ENCODE measurements at places on chromosomes 5 and 9. TPM values are rescaled to one million over a fixed set of nuclear protein-coding genes. Genes with fewer than 3 reads are reported as not detected.

- no peak for DNase-seq
- peak overlapping the region; percentile 71 for H3K27ac ChIP-seq
- H3K36me3 ChIP-seq: peaks cover 11% of the 10 kb centered on the region
- H3K4me1 ChIP-seq: peaks cover 23% of the 10 kb centered on the region
Observed at GRCh38 chr5:132389585-132390286, 20.2 kb downstream of the SLC22A5 start.

- no peak overlapping the region for H3K4me3 ChIP-seq
- no peaks in the 10 kb centered on the region for H3K36me3 ChIP-seq
- H3K4me1 ChIP-seq: no peaks in the 10 kb centered on the region
- DNase-seq: no peak
Observed at GRCh38 chr9:133087429-133088145, 25.8 kb downstream of the CEL start.

- no peaks in the 10 kb centered on the region for H3K27me3 ChIP-seq
- H3K4me1 ChIP-seq: no peaks in the 10 kb centered on the region
- no peak overlapping the region for H3K4me3 ChIP-seq
- H3K27ac ChIP-seq: no peak overlapping the region
- no peak for DNase-seq
- H3K36me3 ChIP-seq: no peaks in the 10 kb centered on the region
Observed at GRCh38 chr5:93378073-93378472, 202.9 kb downstream of the NR2F1-AS1 start.

Gene LRRC19
- not detected for total RNA-seq

Gene AFF4
- 103 TPM for total RNA-seq

Gene HTR4
- total RNA-seq: 0.18 TPM

Gene AQP7
- 0.74 TPM for total RNA-seq

GRCh38 chr9:124242331-124243194, 15.2 kb upstream of the NEK6 start:
- H3K36me3 ChIP-seq: no peaks in the 10 kb centered on the region
- H3K4me1 ChIP-seq: no peaks in the 10 kb centered on the region
- peaks cover 2% of the 10 kb centered on the region for H3K27me3 ChIP-seq
- peak; percentile 78 for DNase-seq
- H3K27ac ChIP-seq: peak overlapping the region; percentile 34

DNA sequence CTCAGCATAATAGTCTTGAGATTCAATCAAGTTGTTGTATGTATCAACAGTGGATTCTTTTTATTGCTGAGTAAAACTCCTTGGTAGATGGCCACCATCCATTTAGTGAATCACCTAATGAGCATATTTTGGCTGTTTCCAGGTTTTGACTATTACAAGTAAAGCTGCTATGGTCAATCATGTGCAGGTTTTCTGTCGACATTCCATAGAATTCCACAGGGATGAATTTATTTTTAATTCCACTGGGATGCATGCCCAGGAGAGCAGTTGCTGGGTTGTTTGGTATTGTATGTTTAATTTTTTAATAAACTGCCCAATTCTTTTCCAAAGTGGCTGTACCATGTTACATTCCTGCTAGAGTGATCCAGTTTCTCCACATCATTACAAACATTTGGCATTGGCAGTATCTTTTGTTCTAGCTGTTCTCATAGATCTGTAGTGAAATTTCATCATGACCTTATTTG, 10.5 kb upstream of the S1PR3 start:
- H3K4me1 ChIP-seq: no peaks in the 10 kb centered on the region
- H3K27me3 ChIP-seq: no peaks in the 10 kb centered on the region
- H3K4me3 ChIP-seq: no peak overlapping the region
- H3K27ac ChIP-seq: no peak overlapping the region
- no peak for DNase-seq

Gene NR4A3
- 11.7 TPM for total RNA-seq

Gene GABRG2
- total RNA-seq: 0.46 TPM

Gene SARDH
- total RNA-seq: 7.3 TPM

- H3K4me1 ChIP-seq: no peaks in the 10 kb centered on the region
- no peak overlapping the region for H3K4me3 ChIP-seq
- H3K36me3 ChIP-seq: no peaks in the 10 kb centered on the region
- H3K27me3 ChIP-seq: no peaks in the 10 kb centered on the region
- no peak overlapping the region for H3K27ac ChIP-seq
Observed at GRCh38 chr9:5524090-5524489, 13.8 kb downstream of the PDCD1LG2 start.

DNA sequence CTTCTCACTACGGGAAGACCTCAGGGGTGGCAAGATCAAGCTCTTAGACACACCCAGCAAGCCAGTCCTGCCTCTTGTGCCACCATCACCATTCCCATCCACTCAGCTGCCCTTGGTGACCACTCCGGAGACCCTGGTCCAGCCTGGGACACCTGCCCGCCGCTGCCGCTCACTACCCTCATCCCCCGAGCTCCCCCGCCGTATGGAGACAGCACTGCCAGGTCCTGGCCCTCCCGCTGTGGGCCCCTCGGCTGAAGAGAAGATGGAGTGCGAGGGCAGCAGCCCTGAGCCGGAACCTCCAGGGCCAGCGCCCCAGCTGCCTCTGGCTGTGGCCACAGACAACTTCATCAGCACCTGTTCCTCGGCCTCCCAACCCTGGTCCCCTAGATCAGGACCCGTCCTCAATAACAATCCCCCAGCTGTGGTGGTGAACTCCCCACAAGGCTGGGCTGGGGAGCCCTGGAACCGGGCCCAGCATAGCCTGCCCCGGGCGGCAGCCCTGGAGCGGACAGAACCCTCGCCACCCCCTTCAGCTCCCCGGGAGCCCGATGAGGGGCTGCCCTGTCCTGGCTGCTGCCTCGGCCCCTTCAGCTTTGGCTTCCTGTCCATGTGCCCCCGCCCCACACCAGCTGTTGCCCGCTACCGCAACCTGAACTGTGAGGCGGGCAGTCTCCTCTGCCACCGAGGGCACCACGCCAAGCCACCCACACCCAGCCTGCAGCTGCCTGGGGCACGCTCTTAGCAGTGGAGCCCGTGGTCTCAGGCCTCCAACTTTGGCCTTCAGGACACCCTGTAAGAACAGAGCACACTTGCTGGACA, 4.1 kb downstream of the TESK1 start:
- no peaks in the 10 kb centered on the region for H3K27me3 ChIP-seq
- DNase-seq: no peak
- H3K4me3 ChIP-seq: no peak overlapping the region

DNA sequence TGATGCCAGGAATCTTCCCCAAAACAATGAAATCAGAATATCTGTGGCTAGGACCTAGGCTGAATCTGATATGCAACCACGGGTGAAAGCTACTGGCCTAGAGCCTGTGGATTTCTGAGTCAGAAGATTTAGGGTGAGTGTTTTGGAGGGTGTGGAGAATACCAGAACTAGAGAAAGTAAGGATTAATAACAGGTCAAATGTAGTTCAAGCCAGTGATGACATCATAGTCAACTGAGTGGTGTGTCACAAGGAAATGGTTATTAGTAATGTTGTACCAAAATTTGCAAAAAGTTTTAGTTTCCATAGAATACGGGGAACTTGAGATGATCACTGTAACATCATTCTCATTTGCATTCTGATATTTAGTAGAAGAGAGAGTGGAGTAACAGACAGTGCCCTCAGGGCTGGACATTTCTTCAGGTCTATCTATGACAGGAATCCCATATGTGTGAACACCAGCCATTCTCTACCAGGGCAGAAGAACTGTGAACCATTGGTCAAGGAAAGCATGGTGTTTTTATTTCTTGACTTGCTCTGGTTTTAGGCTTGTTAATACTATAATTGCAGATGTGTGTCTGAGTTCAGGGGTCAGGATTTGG, 3.7 kb downstream of the GALNT12 start:
- H3K4me1 ChIP-seq: peaks cover 4% of the 10 kb centered on the region
- no peak overlapping the region for H3K27ac ChIP-seq

DNA sequence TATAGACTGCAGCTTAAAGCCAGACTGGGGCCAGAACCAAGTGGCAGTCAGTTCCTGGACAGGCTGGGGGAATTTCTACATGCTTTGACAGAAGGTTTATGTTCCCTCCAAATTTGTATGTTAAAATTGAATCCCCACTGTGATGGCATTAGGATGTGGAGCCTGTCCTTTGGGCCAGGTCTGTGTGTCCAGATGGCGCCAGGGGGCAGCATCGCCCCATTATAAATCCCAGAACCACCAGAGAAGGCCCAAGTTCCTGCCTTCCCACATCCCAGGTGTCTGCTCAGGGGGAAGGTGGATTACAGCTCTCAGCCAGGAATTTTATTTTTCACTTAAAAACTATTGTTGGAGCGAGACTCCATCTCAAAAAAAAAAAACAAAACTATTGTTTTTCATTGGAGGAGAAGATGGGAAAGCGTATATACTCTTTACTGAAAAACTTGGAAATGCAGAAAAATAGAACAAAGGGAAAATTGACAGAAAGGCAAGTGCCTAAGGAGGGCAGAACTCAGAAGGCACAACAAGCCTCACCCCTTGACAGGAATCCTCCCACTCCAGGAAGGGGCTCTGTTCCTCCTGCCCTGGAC, 5.0 kb downstream of the IL3 start:
- peak; percentile 65 for DNase-seq
- H3K27ac ChIP-seq: no peak overlapping the region
- H3K4me1 ChIP-seq: no peaks in the 10 kb centered on the region
- H3K27me3 ChIP-seq: no peaks in the 10 kb centered on the region
- H3K36me3 ChIP-seq: no peaks in the 10 kb centered on the region

DNA sequence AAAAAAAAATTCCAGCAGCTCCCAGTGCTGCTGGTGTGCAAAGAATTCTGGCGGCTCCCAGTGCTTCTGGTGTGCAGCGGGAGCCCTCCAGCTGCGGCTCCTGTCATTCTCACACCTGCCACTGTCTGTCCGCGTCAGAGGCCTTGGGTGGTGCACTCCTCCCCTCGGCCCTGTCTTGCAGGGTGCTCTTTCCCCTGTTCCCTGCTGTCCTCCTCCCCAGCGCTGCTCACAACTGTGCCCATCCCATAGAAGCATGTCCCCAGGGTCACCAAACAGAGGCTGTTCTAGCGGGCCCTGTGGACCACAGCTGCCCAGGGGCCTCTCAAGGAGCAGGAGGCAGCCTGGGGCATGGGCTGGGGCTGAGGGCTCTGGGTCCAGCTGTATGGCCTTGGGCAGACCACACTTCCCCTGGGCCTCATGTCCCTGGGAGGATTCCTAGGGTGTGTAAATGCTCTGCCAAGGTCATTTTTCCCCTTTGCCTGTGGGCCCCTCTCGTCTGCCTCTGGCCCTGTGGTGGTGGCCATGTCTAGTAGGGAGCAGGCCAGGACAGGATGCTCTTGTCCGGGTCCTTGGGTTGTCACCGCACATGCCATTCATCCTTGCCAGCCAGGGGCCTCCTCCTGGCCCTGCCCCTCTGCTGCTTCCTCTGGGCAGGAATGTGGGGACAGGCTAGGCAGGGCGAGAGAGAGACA, 68.2 kb downstream of the PHF2 start:
- H3K4me3 ChIP-seq: no peak overlapping the region
- no peaks in the 10 kb centered on the region for H3K4me1 ChIP-seq
- H3K27ac ChIP-seq: no peak overlapping the region
- peaks cover 6% of the 10 kb centered on the region for H3K36me3 ChIP-seq

- H3K27me3 ChIP-seq: no peaks in the 10 kb centered on the region
- no peaks in the 10 kb centered on the region for H3K36me3 ChIP-seq
- H3K27ac ChIP-seq: peak overlapping the region; percentile 93
Observed at GRCh38 chr5:91382530-91383026, 539 bp downstream of the ARRDC3 start.

DNA sequence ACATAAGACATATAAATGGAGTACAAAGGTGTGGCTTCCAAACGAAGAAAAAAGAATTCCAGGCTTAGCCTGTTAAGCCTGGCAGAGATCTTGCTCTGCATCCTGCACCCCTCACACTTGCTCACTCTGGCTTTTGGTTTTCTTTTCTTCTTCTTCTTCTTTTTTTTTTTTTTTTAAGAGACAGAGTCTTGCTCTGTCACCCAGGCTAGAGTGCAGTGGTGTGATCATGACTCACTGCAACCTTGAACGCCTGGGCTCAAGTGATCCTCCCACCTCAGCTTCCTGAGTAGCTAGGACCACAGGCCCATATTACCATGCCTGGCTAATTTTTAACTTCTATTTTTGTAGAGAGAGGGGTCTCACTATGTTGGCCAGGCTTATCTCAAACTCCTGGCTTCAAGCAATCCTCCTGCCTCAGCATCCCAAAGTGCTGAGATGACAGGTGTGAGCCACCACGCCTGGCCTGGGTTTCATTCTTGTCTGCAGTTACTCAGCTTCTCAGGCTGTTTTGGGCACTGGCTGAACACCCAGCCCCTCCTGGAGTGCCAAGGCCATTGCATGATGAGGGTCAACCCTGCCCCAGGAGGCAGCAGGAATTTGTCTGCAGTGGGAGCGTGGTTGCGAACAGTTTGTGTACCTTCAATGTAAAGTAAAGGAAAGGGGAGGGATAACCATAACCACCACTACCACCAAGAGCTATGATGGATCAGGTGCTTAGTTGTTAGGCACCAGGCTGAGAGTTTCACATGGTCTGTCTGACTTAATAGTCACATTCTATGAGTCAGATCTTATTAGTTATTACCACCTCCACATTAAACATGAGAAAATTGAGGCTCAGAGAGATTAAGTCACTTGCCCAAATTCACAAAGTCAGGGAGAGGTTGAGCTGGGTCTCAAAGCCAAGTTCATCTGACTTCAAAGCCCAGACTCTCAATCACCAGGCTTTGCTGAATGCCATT, 219.2 kb upstream of the PANK3 start:
- H3K36me3 ChIP-seq: no peaks in the 10 kb centered on the region
- no peaks in the 10 kb centered on the region for H3K27me3 ChIP-seq
- H3K4me1 ChIP-seq: peaks cover 7% of the 10 kb centered on the region

DNA sequence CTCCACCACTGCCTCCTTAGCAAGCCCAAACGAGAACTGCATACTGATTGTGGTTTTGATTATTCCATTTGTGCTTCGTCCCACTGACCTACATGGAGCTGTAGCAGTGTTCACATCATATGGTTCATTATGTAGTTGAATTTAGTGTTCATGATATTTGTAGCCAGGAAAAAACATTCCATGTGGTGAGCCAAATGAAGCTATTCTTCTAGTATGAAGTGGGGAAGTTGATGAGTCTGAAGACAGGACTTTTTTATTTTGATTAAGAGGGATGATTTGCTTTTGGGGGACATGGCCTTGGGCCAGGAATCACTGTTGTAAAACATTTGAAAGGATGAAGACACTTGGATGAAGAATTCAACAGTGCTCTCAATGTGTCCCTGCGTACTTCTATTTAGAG, 192.9 kb upstream of the SLC27A6 start:
- no peak overlapping the region for H3K27ac ChIP-seq
- H3K4me3 ChIP-seq: no peak overlapping the region
- no peaks in the 10 kb centered on the region for H3K36me3 ChIP-seq
- DNase-seq: no peak
- no peaks in the 10 kb centered on the region for H3K27me3 ChIP-seq

Gene IFNA13
- not detected for total RNA-seq

GRCh38 chr9:8778356-8778755, 978.8 kb upstream of the DMAC1 start:
- no peaks in the 10 kb centered on the region for H3K27me3 ChIP-seq
- H3K36me3 ChIP-seq: peaks cover 2% of the 10 kb centered on the region
- no peak overlapping the region for H3K27ac ChIP-seq
- DNase-seq: no peak
- peaks cover 40% of the 10 kb centered on the region for H3K4me1 ChIP-seq
